ENCODE measurements at places on chromosomes 2 and 18. TPM values are rescaled to one million over a fixed set of nuclear protein-coding genes. Genes with fewer than 3 reads are reported as not detected.

GRCh38 chr2:86330001-86330400, 7.4 kb downstream of the REEP1 start:
- no peak for DNase-seq

GRCh38 chr2:230267556-230267955, 42.0 kb downstream of the SP140 start:
- no peak for DNase-seq

DNA sequence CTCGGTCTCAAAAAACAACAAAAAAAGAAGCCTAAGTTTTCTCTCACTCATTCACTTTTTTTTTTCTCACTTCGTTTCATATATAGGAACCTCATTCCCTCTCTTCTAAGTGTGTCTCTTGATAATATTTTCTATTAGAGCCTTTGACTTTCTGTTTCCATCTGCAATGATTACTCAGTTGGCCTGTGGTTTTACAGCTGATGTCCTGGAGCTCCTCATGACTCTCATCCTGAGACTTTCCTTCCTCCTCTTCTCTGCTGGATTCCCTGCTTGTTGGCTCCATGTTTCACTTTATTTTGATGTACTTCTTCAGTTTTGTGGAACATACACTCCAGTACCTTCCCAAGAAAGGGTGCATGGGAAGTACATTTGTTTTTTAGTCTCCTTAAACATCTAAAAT, 154.2 kb upstream of the GATA6 start:
- DNase-seq, result no peak

GRCh38 chr2:84516234-84516986, at the start of gene DNAH6:
TSS of gene DNAH6 (plus strand) at chr2:84516498. CDS start at chr2:84517827, 1,329 bp downstream.
- peak; percentile 90 for DNase-seq

- no peak for DNase-seq
These were observed 141.6 kb upstream of the SP3 start for GRCh38 chr2:174106736-174107135.

DNA sequence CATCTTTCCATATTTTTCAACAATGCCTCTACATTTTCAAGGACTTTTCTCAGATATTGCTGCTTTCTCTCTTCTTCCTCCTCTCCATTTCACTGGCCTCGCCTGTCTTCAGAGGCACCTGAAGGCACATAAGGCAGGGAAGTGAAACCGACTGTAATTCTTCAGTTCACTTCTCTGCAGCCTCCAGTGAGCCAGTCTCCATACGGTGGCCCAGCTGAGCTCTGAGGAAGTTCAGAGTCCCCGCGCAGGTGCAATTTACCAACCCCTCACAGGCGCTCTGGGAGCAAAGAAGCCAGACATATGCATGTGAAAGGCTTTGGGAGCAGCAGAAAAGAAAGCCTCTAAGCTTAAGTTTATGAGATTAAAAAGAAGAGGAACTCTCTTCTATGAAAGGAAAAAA, 12.4 kb downstream of the KLHL14 start:
- DNase-seq, result no peak

DNA sequence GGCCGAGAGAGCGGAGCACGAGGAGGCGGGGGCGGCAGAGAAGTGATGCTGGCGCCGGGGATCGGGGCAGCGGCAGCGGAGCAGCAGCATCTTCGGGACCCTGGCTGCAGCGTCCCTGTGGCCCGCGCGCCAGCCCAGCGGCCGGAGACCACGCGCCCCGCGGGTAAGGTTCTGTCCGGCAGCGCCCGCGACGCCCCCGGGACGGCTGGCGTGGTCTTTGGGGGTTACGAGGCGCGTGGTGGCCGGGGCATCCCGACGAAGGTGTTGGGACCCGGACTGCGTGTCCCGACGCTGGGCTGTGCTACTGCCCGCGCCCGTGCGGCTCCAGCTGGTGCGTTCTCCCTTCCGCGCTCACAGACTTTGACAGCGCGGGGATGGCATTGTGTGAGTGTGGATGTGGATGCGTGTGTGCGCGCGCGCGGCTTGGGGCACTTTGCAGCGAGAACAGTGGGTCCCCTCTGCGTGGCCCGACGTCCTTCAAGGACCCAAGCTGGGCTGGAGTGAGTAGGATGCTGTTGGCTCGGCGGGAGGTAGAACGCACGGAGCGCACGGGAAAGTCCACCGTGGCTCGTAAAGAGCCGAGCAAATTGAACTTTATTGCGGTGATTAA, 405.0 kb downstream of the XIRP2 start:
- DNase-seq, result peak; percentile 7

DNA sequence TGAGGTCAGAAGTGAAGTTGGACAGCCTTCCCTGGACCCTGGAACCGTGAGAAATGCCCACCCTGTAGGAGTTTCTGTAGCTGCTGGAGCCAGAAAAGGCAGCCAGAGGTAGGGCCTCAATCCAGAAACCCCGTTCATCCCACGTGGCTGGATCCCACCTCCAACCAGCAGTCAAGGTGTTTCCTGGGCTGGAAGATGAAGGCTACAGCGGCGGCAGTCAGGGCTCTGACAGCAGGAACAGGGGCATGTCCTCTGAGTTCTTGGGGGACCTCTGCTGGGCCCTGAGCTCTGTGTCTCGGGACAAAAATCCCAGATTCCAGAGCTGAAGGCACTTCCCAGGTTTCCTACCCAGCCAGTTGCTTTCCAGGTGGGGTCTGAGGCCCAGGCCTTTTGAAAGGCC, 218.2 kb downstream of the KLHL29 start:
- DNase-seq, result no peak

DNA sequence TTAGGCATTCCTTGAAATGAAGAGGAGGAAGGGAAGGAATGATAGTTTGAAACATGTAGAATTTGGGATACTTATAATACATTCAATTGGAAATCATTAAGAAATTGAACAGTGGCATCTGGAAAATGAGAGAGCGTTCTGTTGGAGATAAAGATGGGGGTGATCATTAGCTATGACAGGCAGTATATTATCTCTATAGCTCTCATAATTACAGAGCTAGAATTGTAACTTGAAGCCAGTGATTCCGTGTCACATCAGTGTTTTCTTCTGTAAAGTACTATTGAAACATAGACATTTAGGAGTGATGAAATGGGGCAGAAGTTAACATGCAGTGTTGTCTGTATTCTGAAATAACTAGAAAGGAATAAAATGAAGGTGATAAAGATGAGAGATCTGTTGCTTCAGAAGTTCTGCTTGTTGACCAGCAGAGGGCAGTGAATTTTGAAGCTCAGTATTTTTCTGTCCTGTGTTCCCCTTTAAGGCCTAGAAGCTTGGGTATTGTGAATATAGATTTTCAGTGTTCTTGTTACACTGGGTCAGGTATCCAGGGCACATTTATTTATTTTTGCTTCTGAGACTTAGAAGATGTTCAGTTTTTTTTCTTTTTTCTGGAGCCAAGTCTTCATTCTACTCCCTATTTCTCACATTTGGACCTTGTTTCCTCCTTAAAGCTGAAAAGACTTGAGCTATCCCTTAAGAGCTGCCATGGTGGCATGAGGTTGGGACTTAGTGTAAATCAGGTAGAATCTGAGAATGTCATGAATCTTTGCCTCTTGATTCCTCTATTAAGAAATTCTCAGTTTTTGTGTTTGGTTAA, 157.4 kb downstream of the TAF4B start:
- peak; percentile 20 for DNase-seq

GRCh38 chr2:3307901-3308300, 69.7 kb downstream of the EIPR1 start:
- no peak for DNase-seq

- peak; percentile 51 for DNase-seq
These were observed at the start of gene PAX3 for GRCh38 chr2:222298311-222299150. TSS of gene PAX3 (minus strand) at chr2:222298998. CDS start at chr2:222298615, 383 bp downstream.

GRCh38 chr2:86000131-86000937, 105.4 kb downstream of the POLR1A start:
- DNase-seq, result no peak

- DNase-seq, result no peak
These were observed 13.1 kb downstream of the KCNF1 start for GRCh38 chr2:10924859-10925258.

DNA sequence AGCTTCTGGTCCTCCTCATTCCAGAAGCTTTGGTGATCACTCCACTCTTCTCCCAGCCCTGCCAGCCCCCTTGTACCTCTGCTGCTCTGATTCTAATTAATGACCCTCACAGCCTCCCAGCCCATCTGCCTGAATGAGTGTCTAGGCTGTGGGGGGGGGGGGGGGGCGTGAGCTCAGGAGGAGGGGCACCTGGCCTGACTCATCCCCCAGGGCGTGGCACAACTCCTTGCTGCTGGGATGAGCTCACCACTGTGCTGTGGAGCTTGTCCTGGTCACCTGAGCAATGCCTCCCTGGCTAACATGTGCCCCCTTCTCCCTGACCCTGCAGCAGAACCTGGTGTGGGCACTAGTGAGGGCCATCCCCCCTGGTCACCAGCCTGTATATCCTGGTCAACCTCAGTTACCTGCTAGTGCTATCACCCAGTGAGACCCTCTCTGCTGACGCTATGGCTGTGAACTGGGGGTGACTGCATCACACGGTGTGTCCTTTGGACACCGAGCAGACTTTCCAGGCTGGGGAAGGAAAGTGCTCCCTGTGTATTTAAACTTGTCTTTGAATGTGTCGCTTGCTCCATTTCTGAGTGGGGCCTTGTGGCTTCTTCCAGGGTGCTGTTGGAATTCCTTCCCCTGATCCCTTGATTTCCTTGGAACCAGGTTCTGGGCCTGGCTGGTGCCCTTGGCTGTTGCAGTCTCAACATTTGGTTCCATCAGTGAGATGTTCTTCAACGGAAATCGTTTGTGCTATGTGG, 41.5 kb upstream of the PUM2 start:
- no peak for DNase-seq

- peak; percentile 7 for DNase-seq
These were observed 62.6 kb upstream of the FN1 start for GRCh38 chr2:215498431-215498830.

- no peak for DNase-seq
These were observed 238.6 kb downstream of the C1D start for GRCh38 chr2:67824186-67824585.

DNA sequence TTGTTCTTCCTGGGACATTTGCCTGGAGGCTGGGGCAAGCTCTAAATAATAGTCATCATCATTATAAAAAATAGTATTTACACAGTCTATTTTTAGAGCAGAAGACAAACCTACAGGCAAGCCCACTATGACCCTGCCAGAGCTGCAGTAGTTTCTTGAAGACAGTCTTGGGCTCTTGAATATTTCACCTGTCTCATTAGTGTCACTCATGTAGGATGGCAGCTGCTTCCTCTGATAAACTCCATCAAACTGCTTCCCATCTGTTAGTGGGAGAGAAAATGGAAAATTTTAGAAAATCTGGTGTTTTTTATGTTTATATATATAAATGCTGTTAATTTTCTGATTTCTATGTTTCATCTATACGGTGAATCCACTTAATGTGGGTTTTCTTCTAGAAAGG, 8.5 kb upstream of the CYRIA start:
- DNase-seq, result no peak

- DNase-seq, result no peak
These were observed 448.0 kb upstream of the SPRED2 start for GRCh38 chr2:65880436-65880835.

DNA sequence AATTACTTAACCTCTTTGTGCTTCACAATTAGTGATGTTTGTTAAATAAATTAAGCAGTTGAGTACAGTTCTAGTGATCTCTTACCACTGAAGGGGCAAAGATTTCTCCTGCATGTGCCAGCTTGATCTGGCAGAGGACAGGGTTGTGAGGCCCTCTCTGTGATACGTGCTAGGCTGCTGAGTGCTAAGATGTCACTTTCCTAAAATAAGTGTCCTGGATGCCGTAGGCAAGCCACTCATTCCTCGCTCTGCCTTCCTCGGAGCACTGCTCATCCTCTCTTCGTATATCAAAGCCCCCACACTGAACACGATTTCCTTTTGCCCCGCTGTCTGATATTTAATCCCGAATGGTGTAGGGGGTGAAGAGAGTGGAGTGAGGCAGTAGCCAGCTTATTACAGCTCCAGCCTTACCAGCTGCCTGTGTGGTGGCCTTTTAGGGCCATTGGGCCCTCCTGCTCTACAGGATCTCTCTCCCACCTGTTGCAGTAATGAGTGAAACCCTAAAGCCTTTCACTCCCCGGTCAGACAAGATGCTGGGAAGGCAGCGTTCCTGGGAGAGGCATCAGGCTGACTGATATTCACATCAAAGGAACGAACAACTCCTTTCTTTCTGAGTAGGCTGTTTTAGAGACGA, 40.5 kb downstream of the PTPRM start:
- no peak for DNase-seq

DNA sequence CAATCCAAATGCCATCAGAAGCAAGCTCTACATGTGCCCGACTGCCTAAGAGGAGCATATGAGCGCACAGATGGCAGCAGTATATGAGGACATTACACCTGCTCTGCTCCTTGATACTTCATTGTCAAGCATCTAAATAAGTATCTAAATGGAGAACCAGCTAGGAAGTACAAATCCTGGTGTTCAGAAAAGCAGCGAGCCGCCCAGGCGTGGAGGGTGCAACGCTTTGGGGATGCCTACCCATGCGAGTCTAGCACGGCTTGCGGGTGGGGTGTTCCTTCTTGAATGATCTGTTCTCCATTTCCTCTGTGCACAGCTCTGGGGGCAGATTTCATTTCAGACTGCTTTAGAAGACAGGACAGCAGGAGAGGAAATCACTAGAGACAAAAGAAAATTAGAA, 63.0 kb upstream of the BCL2L11 start:
- DNase-seq, result no peak

DNA sequence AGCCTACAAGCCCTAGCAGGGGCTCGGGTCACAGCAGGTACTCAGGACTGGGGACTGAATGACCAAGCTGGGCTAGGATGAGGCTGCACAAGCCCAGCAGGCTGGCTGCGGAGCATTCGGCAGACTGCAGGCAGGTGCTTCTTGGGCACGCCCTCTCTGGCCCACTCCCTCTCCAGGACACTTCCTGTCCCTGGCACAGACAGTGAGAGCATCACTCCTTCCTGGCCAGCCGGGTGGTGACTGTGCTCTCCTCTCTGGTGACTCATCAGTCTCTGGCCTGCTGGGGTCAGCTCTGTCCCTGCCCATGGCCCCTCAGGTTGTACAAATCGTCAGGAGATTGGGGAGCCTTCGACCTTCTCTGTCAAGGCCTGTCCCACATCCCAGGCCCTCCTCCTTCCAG, 22.5 kb downstream of the C1QL2 start:
- no peak for DNase-seq

DNA sequence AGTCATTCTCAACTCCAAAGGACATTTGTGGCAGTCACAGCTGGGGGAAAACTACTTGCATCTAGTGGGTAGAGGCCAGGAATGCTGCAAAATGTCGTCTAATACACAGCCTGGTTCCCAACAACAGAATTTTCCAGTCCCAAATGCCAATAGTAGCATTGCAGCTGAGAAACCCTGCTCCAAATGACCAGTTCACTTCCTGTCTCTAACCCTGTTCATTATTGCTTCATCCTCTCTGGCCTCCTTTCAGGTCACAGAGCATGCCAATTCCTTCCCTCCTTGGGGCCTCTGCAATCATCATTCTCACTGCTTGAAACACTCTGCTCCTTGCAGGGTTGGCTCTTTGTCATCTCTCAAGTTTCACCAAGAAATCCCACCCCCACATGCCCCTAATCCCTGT, 139.1 kb downstream of the IRS1 start:
- DNase-seq, result peak; percentile 51

CPS1 gene
- 683 TPM for total RNA-seq

ZNF638 gene
- 137 TPM for total RNA-seq

NOL4 gene
- total RNA-seq, result 0.47 TPM

GALNT13 gene
- 35.1 TPM for total RNA-seq

WDR54 gene
- total RNA-seq, result 38.6 TPM

IL1F10 gene
- not detected for total RNA-seq

RUFY4 gene
- total RNA-seq, result not detected

IL36RN gene
- total RNA-seq, result not detected

ACADL gene
- 0.32 TPM for total RNA-seq

ROCK1 gene
- total RNA-seq, result 18.7 TPM

SNRPD1 gene
- total RNA-seq, result 71.4 TPM

Measured in NCI-H460 (cell line).